Kidney epithelial cell (primary cell): ENCODE measurements at places on chromosomes 13 and 19. TPM values are rescaled to one million over a fixed set of nuclear protein-coding genes. Genes with fewer than 3 reads are reported as not detected.

DNA sequence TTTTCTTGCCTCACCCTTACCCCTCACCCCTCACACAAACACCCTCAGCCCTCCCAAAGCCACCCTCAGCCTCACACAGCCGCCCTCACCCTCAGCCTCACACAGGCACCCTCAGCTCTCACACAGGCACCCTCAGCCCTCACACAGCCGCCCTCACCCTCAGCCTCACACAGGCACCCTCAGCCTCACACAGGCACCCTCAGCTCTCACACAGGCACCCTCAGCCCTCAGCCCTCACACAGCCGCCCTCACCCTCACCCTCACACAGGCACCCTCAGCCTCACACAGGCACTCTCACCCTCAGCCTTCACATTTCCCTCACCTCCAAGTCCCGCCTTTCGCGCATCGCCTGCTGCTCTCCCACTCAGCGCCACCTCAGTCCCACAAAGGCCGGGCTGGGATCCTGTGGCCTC lies 287 bp upstream of the ZSCAN22 start:
- DNase-seq: no peak

Gene ZNF579
- total RNA-seq: 14.4 and 22.0 TPM in 2 replicates

DNA sequence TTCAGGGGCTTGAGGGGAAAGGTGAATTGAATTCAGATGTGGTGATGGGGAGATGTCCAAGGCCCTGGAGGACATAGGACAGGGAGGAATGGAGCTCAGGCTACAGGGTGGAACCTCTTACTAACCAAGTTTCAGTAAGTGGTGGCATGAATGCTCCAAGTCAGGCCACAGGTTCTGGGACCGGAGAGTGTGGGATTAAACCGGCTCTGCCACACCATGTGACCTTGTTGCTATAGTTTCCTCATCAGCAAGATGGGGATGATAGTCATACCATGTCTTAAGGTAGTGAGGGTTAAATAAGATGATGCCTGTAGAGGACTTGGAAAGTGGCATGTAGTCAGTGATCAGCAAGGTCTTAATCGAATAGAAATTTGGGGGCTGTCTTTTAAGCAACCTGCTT lies 16.3 kb downstream of the GPR183 start:
- DNase-seq: no peak

DNA sequence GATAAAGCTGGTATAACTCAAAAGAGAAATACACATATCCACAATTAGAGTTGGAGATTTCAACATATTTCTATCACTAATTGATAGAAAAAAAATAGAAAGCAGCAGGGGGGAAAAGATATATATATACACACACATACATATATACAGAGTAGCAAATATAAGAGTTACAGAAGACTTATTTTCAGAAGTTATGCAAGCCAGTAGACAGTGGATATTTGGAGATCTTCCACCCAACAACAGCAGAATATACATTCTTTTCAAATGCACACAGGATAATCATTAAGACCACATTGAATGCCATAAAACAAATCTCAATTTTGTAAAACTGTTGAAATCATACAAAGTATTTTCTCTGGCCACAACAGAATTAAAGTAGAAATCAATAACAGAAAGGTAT lies 192.8 kb downstream of the LACC1 start:
- DNase-seq: no peak

Gene ANO8
- total RNA-seq: 6.9 and 9.3 TPM in 2 replicates

Gene USHBP1
- total RNA-seq: 0.27 and 0.29 TPM in 2 replicates

GRCh38 chr19:30718707-30719106 lies 346.5 kb downstream of the ZNF536 start:
- DNase-seq: no peak

DNA sequence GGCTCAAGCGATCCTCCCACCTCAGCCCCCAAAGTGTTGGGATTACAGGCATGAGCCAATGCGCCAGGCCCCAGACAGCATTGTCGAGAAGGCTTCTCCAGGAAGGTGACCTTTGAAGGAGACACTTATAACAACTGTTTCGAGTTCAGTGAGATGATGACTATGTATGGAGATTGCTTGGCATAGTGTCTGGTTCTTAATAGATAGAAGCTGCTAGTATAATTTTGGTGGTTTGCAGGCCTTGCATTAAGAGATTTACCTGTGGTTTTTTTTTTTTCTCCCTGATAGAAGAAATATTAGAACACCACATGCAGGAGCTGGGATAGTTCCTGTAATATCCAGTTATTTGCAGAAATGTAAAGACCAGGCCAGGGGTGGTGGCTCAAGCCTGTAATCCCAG lies 3.7 kb downstream of the MARCHF2 start:
- no peak for DNase-seq

Gene DHDH
- total RNA-seq: 1.0 and 1.5 TPM in 2 replicates

DNA sequence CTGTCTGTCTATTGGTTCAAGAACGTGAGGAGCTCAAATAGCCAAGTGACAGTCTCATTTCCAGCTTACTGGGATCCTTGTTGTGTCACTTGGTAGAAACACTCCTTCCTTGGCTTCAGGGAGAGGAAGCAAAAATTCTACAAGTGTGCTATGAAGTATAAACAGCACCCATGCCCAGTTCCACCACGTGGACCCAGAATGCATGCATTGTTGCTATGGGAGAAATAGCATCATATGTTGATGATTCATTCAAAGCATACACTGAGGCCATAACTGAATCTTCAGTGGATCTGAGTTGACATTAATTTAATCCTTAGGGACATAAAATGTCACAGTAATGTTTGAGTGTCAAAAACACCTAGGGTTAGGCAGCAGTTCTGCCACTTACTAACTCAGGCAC lies 199.0 kb upstream of the RXFP2 start:
- no peak for DNase-seq

GRCh38 chr13:26887594-26887993 lies 127.0 kb upstream of the GPR12 start:
- no peak for DNase-seq

Gene PSG4
- total RNA-seq: 3.0 and 7.4 TPM in 2 replicates

GRCh38 chr13:97200081-97200942 lies 21.8 kb upstream of the MBNL2 start:
- no peak for DNase-seq

Gene LIPE
- total RNA-seq: 3.7 and 7.5 TPM in 2 replicates

Gene LILRA5
- total RNA-seq: 1.9 TPM in 1 of 2 replicates, not detected in the other

Gene IGFL3
- total RNA-seq: not detected in 2 replicates

DNA sequence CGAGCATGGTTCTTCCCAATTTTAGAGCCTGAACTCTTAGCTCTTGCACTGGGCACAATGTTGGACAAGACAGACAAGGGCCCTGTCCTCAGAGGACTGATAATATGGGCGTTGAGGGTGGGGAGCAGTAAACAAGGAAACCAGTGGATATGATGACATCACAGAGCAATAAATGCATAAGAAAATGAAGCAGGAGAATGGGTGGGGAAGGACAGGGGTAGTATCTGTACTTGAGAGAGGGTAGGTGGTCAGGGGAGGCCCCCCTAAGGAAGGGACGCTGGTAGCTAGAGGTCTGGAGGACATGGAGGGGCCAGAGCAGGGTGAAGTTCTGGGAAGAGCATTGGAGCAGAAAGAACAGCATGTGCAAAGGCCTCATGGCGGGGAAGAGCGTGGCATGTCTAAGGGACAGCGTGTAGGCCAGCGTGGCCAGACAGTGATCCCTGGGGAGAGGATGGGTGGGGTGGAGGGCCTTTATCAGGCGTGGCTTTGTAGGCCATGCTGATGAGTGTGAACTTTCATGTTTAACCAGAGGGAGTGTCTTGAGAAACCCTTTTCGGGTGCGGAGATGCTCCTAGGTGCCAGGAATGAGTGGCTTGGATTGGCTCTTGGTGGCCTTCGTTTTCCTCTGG lies 15.1 kb upstream of the ZNF536 start:
- DNase-seq: no peak
